ENCODE measurements at places on chromosomes 16 and 17.
A peak's percentile ranks its signal among the peaks of the same experiment; 100 is the strongest.

DNA sequence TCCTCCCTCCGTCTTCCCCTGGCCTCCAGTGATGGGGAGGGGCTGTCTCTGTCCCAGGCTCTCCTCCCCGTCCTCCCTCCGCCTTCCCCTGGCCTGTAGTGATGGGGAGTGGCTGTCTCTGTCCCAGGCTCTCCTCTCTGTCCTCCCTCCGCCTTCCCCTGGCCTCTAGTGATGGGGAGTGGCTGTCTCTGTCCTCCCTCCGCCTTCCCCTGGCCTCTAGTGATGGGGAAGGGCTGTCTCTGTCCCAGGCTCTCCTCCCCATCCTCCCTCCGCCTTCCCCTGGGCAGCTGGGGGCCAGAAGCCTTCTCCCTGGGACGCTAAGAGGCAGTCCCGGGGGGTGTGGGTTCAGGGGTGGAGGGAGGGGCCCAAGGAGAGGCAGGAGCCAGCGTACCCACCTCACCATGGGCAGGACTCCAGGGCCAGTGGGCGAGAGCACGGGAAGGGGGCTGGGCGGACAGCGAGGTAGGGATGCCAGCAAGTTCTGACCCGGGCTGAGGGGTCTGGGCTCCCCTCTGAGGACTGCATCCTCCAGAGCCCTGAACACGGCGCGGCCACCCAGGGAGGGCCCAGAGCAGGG lies 14.8 kb downstream of the UTS2R start:
- DNase-seq = no peak

- no peak for DNase-seq
Observed at GRCh38 chr16:8063159-8063558, 527.2 kb downstream of the TMEM114 start.

DNA sequence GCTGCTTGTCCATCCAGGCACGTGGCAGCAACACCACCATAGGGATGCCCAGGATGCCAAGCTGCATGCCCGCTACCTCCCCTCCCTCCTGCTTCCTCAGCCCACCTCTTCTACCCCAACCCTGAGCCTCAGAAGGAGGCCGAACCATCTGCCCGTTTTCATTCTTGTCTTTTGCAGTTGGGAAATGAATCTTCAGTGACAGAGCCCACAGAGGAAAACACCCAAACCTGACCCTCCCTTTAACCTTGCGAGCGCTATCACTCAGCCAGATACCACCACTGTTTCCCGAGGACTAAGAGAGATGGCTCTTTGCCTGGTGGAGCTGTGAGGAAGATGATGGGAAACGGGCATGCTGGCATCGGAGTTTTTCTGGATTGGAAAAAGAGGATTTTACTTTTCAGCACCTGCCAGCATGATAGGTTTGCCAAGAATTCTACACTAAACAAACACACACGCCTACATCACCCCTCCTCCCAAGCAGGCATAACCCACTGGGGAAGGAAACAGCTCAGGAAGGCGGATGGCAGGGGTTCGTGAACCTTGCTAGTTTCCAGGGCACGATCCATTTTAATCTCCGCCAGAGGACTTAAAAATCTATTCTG lies 457.4 kb downstream of the SLC39A11 start:
- DNase-seq = no peak

DNA sequence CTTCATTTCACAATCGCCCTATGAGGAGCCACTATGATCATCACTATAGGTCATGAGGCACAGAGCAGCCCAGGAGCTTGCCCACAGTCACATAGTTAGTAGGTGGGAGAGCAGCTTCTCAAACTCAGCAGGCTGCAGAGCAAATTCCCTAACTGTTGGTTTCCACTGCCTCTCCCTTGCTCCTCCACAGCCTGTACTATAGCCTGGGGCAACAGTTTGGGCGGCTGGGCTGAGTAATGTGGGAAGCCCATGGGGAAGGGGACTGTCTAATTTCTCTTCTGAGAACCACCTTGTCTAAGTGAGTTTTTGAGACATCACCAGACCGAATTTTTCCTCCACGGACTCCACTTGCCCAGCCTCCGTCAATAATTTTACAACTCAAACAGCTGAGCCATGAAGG lies 73.4 kb upstream of the GPR139 start:
- no peak for DNase-seq

- no peak for DNase-seq
Observed at GRCh38 chr16:84916850-84917249, 94.5 kb downstream of the ZDHHC7 start.

- DNase-seq = no peak
Observed at GRCh38 chr16:1332618-1333148, 762 bp upstream of the BAIAP3 start.

DNA sequence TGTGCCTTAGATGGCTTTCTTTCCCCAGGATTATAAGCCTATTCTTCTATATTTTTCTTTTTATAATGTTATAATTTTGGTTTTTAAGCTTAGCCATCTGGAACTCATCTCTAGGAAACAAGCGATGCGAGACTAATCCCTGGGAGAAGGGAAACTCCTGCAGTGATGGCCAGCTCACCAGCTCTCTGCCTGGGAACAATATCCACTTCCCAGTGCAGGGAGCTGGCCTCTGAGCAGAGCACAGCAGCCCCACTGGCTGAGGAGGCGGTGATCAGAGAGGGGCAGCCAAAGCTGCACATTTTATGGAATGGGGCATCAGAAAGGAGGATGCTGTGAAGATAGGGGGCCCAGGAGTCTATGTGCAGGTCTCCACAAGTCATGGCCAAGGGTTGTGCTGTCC lies 183.3 kb downstream of the LGALS9B start:
- DNase-seq = no peak

GRCh38 chr16:66364959-66365306 lies 1.6 kb upstream of the CDH5 start:
- no peak for DNase-seq

DNA sequence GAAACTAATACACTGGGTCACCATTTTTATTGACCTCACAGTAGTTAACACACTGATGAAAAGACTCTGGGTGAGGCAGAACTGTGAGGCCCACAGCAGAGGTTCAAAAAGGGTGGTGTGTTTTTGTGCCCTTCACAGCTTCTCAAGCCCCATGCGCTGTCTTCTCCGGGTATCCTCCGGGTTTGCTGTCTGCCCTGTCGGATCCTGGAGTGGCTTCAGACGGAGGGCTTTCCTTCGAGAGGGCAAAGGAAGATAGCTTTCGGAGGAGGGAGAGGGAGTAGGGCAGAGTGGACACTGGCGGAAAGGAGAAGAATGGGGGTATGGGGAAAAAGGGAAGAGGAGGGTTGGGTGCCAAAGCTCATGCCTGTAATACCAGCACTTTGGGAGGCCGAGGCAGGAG lies 80.8 kb downstream of the CYLD start:
- no peak for DNase-seq

GRCh38 chr17:49053171-49053829 lies 56.1 kb downstream of the IGF2BP1 start:
- DNase-seq = no peak

DNA sequence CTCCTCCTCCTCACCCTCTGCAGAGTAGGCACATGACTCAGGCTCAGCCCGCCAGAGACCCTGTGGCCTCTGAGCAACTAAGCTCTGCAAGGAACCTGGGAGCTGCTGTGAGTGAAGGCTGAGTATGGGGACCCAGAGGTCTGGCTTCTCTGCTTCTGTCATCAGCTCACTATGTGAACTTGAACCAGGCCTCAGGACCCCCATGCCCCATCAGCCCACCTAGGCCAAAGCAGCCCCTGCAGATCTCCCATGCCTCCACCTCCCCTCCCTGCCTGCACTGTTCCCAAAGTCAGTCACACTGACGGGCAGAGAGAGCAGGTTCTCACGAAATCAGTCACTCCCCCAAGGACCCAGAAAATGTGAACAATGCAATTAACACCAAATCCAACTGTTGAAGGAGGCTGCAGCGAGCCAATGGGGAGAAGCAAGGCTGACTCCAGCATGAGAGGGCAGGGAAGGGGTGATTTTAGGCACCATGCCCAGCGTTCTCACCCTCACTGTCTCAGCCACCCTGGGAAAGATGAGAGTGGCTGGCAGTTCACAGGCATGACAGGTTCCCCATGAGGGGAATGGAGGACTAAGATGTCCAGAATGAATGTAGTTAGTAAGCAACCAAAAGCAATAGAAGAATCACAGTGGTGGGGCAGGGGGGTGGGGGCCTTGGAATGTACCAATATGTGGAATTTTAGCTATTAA lies 60.6 kb downstream of the BEAN1 start:
- DNase-seq = no peak

- no peak for DNase-seq
Observed at GRCh38 chr16:4666537-4667202, 26.7 kb upstream of the NUDT16L1 start.

- no peak for DNase-seq
Observed at GRCh38 chr17:57868910-57869616, 19.2 kb upstream of the MRPS23 start.

- DNase-seq = no peak
Observed at GRCh38 chr16:83045790-83046189, 419.0 kb downstream of the CDH13 start.

DNA sequence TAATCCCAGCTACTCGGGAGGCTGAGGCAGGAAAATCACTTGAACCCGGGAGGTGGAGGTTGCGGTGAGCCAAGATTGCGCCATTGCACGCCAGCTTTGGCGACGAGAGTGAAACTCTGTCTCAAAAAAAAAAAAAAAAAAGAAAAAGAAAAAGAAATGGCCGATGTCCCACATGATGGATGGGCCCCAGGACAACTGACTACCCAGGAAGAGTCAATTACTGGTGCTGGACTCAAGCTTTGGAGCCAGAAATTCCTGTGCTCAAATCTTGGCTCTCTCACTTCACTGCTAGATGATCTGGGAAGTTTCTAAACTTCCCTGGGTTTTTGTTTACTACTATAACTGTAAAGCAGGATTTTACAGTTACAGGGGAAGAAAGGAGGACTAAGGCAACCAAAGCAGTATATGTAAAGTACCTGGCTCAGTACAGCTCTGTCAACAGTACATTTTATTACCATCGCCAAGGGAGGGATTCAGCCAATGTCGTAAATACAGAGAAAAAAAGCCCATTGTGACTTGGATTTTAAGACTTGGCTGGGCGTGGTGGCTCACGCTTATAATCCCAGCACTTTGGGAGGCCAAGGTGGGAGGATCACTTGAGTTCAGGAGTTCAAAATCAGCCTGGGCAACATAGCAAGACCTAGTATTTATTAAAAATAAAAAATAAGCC lies 11.9 kb downstream of the C16orf86 start:
- DNase-seq = no peak

GRCh38 chr16:255183-255582 lies 20.6 kb downstream of the RGS11 start:
- no peak for DNase-seq

GRCh38 chr17:83176623-83177583 lies 97.5 kb downstream of the METRNL start:
- no peak for DNase-seq

DNA sequence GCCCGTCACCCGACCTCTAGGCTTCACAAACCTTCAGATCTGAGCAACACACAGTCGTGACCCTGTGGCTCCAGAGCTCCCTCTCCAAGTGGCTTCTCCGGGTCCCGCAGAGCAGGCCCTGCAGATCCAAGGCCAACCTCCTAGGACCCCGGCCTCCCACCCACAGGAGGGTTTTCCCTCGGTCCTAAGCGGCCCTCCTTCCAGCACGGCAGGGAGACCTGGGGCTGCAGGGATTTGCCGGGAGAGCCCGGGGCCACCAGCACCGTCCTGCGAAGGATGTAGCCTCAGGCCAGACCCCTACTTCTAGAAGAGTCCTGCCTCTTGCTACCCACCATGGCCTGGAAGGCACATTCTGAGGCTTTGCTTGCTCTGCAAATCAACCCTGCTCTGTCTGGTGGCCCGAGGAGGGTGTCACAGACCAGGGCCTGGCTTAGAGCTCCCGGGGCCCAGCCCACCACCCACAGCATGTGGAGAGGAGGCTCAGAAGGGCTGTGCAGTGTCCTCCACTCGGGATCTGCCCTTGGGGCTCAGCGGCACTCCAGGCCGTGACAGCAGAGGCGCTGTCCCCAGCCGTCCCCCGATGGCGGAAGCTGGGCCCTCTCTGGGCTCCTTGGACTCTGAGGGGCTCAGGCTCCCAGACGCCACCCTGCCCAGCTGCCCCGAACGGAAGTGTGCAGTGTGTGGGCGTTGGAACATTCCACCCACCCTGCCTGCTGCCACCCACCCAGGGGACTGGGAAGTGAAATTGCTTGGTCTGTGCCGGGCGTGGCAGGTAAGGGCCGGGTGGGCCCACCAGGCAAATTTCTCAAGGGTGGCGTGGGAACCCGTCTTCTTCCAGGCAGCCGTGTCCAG lies 28.8 kb upstream of the ACSF3 start:
- DNase-seq = no peak

GRCh38 chr17:9859781-9860180 lies 34.1 kb downstream of the GLP2R start:
- DNase-seq = no peak

GRCh38 chr16:50834701-50835100 lies 92.8 kb downstream of the CYLD start:
- DNase-seq = no peak

GRCh38 chr16:31118223-31119155 lies 1.0 kb downstream of the KAT8 start:
- DNase-seq = no peak

DNA sequence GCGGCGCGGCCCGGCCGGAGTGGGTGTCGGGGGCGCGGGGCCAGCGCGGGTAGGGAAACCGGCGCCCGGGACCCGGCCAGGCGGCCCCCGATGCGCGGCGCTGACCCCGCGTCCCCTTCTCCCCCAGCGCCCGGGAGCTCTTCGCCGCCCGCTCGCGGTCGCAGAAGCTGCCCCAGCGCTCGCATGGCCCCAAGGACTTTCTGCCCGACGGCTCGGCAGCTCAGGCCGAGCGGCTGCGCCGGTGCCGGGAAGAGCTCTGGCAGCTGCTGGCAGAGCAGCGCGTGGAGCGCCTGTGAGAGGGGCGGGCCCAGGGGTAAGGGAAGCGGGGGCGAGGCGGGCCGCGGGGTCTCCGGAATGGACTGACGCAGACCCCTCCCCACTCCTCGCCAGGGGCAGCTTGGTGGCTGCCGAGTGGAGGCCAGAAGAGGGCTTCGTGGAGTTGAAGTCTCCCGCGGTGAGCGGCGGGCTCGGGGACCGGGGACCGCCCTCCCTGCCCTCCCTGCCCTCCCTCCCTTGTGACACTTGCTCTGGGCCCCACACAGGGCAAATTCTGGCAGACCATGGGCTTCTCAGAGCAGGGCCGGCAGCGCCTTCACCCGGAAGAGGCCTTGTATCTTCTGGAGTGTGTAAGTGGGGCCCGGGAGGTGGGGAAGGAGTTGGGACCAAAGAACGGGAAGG lies 430 bp downstream of the TSEN54 start:
- peak; percentile 59 for DNase-seq

GRCh38 chr17:77217566-77217965 lies 76.8 kb downstream of the SEC14L1 start:
- no peak for DNase-seq
